ENCODE measurements at places on chromosomes 16 and 17.
A peak's percentile ranks its signal among the peaks of the same experiment; 100 is the strongest.

GRCh38 chr16:22888791-22889190 is 74.8 kb downstream of the HS3ST2 start:
- DNase-seq, result no peak

DNA sequence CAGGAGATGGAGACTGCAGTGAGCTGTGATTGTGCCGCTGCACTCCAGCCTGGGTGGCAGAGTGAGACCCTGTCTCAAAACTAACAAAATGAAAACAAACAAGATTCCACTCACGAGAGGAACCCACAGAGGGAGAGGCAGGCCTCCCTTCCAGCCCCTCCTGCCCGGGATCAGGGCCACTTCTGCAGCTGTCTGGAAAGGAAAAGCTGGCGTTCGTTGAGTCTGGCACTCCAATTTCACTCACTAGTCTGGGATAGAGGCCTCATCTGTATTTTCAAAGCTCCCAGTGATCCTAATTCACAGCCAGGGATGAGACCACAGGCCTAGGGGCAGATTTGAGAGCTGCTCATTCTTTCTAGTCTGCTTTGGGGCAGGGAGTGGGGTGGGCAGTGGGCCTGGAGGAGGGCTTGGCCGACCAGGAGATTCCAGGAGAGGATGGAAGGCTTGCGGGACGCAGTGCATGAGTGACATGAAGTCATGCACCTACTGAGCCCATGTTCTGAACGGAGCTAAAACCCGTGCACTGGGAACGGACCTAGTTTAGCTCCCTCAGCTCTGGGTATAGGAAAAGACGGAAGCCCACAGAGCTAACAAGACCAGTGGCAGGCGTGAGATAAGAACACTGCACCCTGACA is 54.0 kb downstream of the COTL1 start:
- no peak for DNase-seq

GRCh38 chr16:22192261-22193062 is 13.6 kb upstream of the EEF2K start:
- DNase-seq, result peak; percentile 43

DNA sequence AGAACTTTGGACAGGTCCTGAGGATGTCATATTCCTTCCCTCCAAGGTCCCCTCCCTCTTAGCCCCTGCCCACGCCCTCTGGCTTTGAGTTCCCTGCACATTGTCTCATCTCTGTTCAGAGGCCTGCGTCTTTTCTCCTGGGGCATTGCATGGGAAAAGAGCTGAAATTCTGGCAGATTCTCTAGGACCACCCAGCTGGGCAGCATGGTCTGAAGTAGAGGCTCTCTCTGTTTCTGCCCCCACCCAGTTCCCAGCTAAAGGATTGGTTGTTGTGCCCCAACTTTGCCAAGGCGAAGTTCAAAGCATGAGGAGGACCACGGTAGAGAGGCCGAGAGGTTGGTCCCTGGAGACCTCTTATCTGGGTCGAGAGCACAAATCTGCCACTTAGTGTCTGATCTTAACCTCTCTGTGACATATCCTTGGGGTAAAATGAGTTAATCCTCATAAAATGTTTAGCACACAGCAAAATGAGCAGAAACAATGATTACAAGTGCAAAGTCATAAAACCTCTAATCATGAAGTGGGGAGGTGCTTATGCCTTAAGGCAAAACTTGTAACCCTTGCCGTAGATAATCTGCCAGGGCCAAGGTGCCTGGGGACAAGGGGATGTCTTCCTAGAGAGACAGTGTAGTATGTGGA is 2.4 kb downstream of the ABAT start:
- no peak for DNase-seq

DNA sequence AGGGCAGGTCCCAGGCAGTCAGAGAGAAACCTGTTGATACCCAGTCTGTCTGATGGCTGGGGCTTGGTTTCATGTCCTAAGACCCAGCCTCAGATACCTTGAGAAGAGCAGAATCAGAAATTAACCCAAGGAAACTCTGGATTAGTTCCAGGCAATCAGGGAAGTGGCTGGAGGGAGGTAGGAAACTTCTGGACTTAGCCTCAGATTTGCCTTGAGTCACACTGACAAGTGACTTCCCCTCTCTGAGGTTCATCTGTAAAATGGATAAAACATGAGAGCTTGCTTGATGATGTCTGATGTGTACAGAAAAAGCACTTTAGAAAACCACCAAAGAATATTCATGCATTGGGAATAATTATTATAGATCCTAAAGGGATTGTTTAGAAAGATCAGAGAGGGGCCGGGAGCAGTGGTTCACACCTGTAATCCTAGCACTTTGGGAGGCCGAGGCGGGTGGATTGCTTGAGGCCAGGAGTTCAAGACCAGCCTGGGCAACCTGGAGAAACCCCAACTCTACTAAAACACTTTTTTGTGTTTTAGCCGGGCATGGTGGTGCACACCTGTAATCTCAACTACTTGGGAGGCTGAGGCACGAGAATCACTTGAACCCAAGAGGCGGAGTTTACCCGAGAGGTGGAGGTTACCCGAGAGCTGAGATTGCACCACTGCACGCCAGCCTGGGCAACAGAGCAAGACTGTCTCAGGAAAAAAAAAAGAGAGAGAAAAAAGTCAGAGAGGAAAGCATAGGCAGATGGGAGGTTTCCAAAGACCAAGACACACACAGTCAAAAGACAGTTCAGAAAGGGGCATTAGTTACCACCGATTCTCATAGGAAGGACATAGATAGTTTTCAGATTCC is 3.8 kb downstream of the CIITA start:
- DNase-seq, result no peak

- DNase-seq, result no peak
These were observed 63.1 kb downstream of the PCTP start for GRCh38 chr17:55813944-55814343.

GRCh38 chr17:76714822-76715495 is 4.2 kb upstream of the MXRA7 start:
- DNase-seq, result no peak

DNA sequence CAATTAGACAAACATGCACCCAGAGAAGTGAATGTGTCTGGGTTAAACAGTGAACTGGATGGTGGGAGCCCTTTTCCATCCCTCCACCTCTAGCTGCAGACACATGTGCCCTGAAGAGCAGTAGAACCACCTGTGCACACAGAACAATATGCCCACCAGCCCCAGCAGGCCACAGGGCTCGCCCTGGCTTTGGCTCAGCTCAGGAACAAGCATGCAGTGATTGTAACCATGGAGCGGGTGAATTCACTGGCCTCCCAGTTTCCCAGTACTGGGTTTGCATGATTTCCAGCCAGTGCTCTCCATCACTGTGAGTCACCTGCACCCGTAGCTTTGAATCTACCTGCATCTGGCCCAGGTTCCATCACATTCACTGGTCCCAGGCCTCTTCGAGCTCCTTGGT is 5.2 kb downstream of the GPR179 start:
- DNase-seq, result no peak

DNA sequence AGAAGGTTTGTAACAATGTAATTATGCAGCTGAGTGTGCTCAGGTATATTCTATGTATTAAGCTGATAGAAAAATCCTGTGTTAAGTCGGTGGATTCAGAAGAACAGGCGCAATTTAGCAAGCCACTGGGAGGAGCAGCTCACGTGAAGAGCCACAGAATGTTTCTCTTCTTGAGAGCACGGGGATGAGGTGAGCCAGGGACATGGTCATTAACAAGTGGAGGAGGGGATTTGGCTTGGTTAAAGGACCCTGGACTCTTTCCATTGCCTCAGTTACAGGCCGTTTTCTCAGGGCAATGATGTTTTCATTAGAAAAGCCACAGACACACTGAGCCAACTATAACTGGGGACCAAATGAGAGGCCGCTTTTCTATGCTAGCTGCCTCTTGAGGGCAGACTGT is 178.7 kb downstream of the SNX29 start:
- DNase-seq, result no peak

DNA sequence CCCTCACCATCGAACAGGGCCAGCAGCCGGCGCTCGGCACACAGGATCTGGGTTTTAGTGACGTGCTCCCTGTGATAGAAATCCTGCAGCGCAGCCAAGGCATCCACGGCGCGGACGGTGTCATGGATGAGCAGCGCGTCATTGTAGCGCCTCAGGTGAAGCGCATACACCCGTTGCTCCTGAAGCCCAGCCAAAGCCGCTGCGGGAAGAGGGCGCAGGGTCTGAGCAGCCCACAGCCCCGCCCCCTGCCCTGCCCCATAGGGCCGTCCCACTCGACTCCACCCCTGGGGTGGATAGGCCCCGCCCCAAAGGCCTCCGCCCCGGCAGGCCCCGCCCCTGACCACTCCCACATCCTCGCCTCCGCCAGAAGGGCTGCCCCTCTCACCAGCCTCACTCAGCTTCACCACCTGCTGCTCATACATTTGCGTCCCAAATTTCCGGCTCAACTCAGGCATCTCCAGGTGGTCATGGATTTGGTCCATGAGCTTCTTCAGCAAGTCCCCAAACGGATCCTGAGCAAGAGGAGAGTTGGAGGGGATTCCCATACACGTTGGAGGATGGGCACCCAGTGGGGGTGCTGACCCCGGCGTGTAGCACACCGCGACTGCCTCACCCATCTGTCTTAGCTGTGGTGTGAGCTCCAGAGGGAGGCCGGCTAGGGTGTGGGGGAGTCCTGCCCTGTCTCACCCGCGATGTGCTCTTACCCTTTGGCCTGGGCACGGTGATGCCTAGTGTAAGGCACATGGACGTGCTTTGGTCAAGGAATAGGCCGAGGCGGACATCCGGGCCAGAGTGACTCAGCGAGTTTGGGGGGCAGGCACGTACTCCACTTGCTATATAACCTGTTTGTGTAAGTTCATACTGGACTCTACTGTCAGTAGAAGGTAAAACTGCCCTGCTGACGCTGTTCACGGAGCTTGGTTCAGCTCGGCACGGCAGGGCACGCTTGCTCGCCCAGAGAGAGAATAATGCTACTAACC is 4.6 kb downstream of the DHX58 start:
- peak; percentile 88 for DNase-seq

DNA sequence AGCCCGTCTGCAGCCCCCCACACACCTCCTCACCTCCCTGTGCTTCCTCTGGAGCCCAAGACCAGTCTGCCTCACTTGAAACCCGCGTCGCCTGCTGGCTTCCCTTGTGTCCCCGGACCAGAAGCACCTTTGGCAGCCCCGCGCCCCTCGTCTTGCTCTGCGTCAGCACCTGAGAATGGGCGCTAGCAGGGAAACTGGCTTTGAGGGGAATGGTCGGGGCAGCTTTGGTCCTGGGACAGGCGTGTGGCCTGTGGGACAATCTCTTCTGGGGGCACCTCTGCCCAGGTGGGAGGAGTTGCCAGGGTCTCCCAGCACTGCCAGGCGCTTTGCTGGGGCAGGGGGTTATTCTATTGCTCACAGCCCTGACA is 3.6 kb upstream of the MAFG start:
- DNase-seq, result no peak

DNA sequence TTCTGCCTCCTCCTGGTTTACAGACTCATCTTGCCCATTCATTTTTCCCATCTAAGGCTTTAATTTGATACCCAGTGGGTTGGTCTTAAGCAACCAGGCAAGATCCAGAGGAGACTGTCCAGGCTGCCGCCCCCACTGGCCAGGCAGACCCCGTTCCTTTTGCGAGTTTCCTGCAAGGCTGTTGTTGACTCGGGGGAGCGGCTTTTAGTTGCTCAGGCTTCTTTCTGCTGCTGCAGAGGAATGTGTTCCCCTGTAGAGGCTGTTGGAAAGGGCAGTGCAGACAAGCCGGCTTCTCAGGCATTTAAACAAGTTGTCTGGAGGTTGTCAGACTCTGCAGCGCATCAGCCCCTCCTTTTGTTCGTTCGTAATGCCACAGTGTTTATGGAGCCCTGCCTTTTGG is 231.2 kb downstream of the PRKCA start:
- DNase-seq, result peak; percentile 81

DNA sequence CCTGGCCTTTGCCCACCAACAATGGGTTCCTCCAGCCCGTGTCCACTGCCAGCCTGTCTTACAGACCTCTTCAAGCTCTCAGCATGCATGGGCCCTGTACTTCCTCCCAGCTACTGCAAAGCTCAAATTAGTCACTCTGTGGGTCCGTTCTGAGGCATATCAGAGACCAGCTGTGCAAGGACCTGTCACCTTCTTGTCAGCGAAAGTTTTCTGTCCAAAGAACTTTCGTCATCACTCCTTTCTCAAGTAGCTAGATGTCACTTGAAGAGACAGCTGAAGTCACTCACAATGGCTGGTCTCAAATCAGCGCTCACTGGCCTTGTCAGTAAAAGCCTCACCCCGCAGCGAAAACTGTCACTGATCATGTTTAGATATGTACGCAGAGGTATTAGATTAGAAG is 91.4 kb upstream of the DYNLRB2 start:
- DNase-seq, result no peak

- DNase-seq, result no peak
These were observed 135.8 kb downstream of the FOXL1 start for GRCh38 chr16:86714166-86714565.

- no peak for DNase-seq
These were observed 15.9 kb upstream of the DOK4 start for GRCh38 chr16:57502048-57502775.

GRCh38 chr16:69105501-69106361 is at the start of gene HAS3:
HAS3 (plus strand) TSS chr16:69105653; CDS start chr16:69109396, 3,743 bp downstream.
- DNase-seq, result peak; percentile 30

- no peak for DNase-seq
These were observed 150.2 kb downstream of the TANC2 start for GRCh38 chr17:63116228-63116627.

DNA sequence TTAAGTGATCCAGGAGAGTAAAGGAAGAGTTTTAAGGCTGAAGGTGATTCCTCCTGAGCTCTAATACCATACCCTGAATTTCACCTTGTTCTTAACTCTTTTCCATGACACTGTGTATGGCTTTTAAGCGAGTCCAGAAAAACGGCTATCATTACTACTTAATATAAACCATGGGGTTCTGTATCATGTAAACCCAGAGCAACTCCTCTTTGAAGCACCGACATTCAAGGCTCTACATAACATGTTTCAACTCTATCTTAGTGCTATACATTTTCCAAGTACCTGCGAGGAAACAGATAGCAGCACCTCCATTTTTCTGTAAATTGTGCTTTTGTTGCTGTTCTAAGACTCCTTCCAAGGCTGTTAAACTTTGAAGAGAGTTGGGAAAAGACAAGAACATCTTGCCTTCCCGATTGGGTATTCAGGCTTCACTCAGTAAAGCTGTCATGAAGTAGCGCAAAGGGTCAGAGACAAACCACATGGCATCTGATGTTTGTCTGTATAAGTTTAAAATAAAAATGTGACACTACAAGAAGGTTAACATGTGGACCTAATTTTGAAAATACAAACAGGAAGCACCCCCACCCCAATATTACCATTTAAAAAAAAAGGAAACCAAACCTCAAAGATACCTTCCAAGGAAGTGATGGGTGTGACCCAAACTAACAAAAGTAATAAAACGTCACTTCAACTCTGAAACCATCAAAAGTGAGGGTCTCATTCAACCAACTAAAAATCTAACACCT is 3.9 kb downstream of the STAT5B start:
- DNase-seq, result no peak

- no peak for DNase-seq
These were observed 48.7 kb upstream of the NDRG4 start for GRCh38 chr16:58451265-58451689.

DNA sequence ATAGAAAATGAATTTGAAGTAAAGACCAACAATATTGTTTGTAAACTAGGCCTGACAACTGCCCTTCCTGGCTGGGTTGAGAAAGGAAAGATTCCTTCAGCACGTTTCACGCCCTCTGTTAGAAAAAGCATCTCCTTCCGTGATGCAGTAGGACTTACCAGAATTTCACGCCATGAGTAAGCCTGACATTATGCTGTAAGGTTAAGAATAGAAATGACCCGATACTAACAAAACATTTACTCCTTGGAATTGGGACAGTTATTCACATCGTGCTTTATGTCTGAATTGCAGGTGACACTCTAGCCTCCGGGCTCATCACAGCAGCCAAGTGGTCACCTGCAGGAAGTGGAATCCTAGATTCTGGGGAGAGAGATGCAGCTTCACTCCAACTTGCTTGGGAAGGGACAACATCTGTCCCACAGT is 17.5 kb downstream of the MARCHF10 start:
- no peak for DNase-seq

All from NCI-H526 treated with DMSO at 0.1 percent for 48 hours (cell line).